Glutamatergic neuron (in vitro differentiated cells): ENCODE measurements at places on chromosomes 4 and X.

DNA sequence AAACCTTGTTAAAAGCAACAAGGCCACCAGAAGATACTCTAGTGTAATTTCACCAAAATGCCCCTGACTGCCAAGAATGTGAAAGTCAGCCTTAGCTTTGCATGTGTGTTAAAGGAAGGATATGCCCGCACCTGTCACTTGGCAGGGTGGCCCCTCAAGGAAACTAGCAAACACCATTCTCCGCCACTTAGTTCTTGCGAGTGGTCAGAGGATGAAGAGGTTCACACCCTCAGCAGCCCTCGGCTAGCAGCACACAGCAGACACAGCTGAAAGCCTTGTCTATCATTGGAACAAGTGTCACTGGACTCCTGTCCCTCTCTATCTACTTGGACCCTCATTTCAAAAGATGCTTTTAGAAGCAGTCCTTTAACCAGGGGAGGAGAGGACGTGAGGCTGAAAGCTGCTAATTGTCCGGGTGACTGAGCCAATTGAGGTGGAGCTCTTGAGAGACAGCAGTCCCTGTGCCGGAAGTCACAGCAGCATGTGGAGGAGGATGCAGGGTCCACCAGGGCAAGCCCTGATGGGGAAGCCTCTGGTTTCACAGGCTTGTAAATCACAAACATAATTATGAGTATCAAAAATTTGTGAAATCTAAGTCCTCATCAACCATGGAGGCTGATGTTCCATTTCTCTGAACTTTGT, 18.0 kb downstream of the HHIP start:
- no peak for DNase-seq

DNA sequence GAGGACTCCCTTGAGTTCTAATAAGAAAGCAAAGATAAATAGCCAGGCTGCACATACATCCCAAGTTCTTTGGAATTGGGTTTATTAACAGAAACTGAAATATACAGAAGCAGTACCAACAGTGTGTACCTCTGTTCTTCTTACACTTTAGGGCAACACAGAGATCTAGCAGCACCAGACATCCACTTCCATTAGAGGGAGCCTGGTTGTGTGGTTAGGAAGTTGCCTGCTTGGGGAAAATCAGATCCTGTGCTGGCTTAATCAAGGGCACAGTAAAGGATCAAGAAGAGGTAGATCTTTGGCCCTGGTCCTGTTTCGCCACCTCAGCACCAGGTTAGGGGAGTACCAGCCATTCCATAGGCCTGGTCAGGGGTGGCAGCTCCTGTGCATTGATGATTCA, 231.1 kb upstream of the ARHGAP24 start:
- DNase-seq = no peak

- DNase-seq = no peak
Measured at GRCh38 chrX:791479-792034, 161.0 kb downstream of the SHOX start.

- no peak for DNase-seq
Measured at GRCh38 chr4:151888367-151888866, 127.6 kb upstream of the GATB start.

DNA sequence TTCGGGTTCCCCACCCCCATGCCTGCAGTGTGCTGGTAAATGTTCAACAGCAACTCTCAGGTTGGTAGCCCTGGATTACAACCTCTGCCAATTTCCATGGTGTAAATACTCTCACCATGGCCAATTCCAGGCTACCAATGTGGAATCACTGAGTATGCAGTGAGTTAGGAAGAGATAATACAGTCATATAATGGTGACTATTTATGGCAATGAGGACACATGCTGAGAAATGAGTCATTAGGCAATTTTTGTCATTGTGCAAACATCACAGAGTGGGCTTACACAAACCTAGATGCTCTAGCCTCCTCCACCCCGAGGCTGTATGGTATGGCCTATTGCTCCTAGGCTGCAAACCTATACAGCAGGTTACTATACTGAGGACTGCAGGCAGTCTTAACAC, 4.6 kb upstream of the CLDN24 start:
- DNase-seq = no peak
